GM12865 (cell line): ENCODE measurements at places on chromosomes 7 and 10.
A peak's percentile ranks its signal among the peaks of the same experiment; 100 is the strongest.

DNA sequence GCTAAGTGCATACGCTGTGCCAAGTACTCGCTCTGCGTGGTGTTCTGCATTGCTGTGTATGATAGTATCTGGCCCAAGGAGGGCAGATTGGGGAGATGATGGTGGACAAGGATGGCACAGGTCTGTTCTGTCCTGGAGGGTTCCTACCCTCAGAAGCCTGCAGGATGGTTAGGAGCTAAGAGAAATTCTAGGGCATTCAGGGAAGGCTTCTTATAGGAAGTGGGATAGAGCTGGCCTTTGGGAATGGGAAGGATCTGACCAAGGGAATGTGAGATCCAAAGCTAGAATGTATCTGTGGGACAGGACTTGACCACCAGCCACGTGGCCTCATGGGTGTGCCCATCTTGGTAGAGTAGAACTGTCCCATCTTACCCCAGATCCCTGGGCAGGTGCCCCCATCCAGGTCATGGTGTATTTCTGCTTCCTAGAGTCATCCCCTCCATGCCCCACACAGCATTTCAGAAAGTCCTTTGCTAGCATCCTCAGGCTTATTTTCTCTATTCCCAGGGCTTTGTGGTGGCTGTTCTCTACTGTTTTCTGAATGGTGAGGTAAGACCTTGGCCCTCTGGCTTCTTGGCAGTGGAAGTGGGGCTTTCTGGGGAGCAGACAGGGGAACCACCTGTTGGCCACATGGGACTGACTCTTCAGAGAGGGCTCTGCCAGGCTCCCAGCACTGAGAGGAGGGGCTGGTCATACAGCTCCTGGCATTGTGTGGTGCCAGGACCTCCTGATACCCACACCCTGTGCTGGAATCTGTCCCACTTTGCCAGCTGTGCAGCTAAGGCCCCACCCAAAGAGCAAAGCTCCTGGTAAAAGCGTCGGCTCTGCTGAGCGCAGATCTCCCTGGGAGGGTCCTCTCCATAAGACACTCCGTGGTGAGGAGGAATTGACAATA, 52.5 kb downstream of the ADCYAP1R1 start:
- DNase-seq: no peak

DNA sequence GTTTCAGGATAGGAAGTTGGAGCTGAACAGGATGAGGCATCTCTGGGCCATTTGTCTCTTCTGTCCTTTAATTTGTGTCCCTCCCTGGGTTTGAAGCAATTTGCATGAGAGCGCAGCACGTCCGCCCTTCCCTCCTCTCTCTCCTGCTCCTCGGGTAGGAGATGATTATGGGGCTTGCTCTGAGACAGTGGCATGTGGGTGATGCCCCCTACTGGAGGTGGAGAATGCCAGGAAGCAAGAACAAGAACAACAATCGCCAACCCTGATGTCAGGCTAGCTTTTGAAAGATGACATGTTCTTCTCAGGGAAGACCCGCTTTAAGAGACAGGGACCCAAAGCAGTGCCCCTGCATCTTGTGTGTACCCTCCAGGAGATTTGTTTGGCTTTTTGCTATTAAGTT, 63.9 kb upstream of the LOXL4 start:
- peak; percentile 47 for DNase-seq

DNA sequence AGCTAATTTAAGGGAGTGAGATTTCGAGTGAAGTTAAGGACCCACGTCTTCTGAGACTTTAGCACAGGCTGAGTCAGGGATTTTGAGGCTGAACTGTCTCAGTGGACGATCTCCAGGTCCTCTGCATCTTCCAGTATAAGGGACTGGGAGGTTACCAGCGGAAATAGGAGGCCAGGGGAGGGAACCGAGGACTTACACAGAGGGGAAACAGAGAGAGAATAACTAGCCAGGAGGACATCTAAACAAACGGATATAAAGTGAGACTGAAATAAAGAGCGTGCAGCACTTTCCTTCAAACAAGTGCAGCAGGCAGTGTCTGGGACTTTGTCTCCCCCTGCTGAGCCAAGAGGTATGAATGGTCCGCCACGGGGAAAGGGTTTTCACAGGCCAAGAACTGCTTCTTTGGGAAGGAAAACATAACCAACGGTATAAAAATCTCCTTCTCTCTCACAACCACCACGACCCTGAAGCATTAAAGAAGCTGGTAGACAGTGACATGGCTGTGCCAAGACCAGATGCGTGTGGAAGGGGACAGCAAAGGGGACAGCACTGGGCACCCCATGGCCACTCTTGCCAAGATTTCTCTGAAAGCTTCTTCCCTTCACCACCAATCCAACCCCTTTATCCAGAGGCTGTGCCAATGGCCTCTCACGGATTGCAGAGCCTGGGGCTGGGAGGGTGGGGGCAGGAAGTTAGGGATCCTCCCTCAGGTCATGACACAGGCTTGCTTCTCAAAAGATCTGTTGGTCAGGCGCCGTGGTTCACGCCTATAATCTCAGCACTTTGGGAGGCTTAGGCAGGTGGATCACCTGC, 72.0 kb downstream of the SLC37A3 start:
- peak; percentile 51 for DNase-seq

DNA sequence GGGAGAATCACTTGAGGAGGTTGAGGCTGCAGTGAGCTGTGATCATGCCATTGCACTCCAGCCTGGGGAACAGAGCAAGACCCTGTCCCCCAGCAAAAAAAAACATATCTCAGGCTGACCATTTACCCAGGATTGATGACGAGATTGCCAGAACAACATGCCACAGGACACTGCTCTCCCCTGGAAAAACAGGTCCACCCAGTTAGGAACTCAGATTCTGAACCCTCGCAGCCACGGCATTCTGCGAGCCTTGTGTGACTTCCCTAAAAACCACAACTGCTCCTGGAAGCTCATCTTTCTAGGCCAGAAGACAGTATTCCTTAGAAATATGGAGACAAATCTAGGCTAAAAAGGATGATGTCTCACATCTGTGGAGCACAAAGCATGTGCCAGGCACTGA, 42.1 kb upstream of the SH2B2 start:
- DNase-seq: no peak

DNA sequence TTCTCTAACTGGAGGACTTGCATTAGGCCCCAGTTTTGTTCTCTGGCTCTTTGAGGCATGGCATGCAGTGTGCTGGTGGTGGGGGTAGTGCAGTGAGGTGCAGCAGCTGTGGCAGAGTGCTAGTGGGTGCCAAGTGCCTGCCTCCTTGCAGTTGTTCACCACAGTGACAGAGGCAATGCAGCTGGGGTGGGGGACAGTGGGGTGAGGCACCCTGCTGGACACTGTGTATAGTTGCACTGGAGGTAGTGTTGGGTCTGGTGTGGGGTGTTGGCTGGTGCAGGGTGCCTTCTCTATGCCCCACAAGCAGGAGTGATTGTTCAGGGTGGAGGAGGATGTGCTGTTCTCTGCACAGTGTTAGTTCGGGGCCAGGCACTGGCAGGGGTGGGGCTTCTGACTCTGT, 21.7 kb upstream of the KEL start:
- no peak for DNase-seq

DNA sequence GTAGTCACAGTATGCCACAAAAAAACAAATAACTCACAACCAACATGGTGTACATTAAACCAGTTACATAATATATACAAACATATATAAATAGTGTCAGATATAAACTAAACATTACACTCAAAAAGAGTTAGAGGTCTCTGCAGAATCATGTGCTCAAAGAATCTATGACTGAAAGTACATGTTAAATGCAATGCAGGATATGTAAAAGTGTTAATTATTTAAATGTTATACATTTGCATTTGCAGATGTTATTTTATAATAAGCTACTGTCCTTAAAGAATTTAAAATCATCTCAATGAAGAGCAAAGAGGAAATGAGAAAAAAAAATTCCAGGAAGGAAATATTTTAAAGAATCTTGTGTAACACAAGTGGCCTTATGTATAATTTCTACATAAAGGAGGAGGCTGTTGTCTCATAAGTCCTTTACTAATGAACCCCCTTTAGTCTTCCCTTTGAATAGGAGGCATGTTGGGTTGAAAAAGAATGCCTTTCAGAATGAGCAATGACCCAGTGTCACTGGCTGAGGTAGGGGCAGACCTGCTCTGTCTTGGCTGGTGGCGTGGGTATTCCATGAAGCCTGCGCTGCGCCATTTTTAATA, 148.9 kb downstream of the ITGA8 start:
- no peak for DNase-seq

GRCh38 chr10:121819049-121819448, 108.8 kb downstream of the ATE1 start:
- no peak for DNase-seq

- peak; percentile 26 for DNase-seq
Measured at GRCh38 chr10:60942788-60943315, 1.1 kb downstream of the RHOBTB1 start.

DNA sequence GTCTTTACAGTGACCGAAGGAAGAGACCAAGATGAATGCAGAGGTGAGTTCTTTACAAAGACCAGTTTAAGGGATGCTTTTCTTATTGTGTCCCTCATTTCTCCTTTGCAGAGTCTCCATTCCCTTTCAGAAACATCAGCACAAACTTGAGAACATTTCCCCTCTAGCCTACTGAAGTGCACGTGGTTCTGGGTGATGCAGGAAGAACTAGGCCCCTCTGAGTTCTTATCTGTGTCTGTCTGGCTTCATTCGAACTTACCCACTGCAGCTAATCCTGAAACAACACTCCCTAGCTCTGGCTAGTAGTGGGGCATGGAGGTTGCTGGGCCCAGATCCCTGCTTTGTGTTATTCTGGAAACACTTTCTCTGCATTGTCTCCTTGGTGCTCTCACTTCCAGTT, 12.6 kb downstream of the BLVRA start:
- DNase-seq: no peak

- no peak for DNase-seq
Measured at GRCh38 chr10:68154211-68154497, 44.9 kb downstream of the MYPN start.

DNA sequence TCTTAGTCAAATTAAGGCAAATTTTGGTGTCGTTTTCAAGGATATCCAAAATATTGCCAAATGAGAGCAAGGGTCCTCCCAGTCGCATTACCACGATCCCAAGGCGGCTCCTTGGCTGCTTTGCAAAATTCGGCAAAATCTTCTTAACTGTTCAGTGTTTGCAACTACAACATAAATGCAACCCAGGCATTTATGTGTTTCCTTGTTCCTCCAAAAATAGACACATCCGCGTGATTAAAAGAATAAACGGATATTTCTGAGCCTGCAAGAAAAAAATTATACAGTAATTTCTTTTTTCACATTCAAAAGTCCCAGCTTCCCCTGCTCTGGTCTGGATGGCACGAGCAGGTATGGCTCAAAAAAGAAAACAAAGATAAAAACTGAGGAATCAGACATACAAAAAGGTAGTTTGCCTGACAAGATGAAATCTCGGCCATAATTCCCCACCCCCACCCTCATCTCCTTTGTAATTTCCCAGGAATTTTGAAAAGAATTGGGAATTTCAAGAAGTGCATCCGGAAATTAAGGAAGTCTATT, 6.0 kb downstream of the SKIDA1 start:
- no peak for DNase-seq

DNA sequence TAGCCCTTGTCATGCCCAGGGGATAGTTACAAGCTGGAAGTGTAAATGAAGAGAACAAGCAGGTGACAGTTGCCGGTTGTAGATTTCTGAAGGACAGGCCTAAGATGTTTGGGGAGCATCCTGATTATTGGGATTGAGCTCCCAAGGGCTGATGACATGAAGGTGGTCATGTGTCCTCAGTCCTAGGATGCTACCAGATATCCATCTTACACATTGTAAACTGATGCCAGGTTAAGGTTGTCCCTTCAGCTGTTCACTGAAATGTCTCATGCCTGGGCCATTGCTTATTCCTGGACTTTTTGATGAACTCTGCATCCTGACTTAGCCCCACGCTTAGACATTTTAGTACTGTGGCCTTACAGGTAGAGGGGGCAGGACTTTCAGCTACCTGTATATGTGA, 1.3 kb downstream of the ZMIZ2 start:
- DNase-seq: no peak

- DNase-seq: no peak
Measured at GRCh38 chr10:96772196-96772595, 51.9 kb upstream of the PIK3AP1 start.

DNA sequence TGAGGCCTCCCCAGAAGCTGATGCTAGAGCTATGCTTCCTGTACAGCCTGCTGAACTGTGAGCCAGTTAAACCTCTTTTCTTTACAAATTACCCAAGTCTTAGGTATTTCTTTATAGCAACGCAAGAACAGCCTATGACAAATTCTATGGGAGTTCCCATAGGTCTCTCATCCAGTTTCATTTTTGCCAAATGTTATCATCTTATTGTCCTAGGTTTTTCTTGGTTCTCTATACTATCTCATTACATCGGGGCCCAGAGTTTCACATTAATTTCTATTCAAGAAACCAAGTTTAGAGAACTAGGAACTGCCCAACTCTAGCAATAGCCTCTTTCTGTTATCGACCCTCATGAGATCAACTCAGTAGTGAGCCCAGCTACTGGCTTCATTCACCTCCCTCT, 15.9 kb downstream of the ACTA2 start:
- DNase-seq: no peak

GRCh38 chr7:26237035-26237807, 35.7 kb downstream of the CBX3 start:
- no peak for DNase-seq

DNA sequence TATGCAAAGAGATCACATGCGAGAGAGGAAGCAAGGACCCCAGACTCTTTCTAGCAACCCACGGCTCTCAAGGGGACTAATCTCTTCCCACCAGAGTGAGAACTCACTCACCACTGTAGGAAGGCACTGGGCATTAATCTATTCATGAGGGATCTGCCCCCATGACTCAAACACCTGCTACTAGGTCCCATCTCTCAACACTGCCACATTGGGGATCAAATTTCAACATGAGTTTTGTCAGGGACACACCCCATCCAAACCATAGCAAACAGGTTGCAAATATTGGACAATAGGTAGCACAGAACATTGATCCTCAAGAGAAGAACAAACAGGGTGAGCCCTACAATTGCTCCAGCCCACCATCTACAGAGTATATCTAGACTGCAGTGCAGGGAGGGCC, 740.6 kb downstream of the LRMDA start:
- no peak for DNase-seq

DNA sequence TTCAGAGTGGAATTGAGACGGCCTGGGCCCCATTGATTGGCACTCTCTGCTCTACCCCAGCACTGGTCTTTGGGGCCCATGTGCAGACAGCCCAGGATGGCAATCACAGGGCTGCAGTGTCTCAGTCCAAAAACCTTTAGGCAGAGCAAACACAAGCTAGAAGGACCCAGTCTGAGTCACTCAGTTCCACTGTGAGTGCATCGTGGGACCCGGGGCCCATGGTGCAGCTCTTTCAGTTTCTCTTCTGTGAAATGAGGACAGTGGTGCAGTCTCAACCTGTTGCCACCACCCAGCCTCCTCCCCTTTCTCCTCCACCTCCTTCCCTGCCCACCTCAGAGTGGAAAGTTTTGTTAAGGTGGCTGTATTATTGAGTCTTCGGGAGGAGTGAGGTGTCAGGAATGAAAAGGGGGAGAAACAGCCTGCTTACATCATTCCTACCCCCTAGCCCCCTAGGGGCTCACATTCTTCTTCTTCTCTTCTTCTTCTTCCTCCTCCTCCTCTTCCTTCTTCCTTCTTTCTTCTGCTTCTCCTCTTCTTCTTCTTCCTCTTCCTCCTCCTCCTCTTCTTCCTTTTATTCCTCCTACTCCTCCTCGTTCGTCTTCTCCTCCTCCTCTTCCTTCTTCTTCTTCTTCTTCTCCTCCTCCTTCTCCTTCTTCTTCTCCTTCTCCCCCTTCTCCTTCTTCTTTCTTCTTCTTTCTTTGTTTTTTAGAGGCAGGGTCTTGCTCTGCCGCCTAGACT, 19.5 kb upstream of the CARD11 start:
- peak; percentile 79 for DNase-seq

- DNase-seq: no peak
Measured at GRCh38 chr10:21722209-21722608, 188.2 kb downstream of the MLLT10 start.
